CD4-positive, alpha-beta T cell treated with Interferon alpha-2 for 1 hour (primary cell): ENCODE measurements at places on chromosomes 12 and 14.
A peak's percentile ranks its signal among the peaks of the same experiment; 100 is the strongest.

GRCh38 chr12:118727196-118727978, 254.0 kb upstream of the SRRM4 start:
- no peak for DNase-seq

- no peak for DNase-seq
These were observed 45.6 kb upstream of the SGPP1 start for GRCh38 chr14:63773504-63773903.

- no peak for DNase-seq
These were observed 697 bp downstream of the ATP6V0A2 start for GRCh38 chr12:123712780-123713319.

DNA sequence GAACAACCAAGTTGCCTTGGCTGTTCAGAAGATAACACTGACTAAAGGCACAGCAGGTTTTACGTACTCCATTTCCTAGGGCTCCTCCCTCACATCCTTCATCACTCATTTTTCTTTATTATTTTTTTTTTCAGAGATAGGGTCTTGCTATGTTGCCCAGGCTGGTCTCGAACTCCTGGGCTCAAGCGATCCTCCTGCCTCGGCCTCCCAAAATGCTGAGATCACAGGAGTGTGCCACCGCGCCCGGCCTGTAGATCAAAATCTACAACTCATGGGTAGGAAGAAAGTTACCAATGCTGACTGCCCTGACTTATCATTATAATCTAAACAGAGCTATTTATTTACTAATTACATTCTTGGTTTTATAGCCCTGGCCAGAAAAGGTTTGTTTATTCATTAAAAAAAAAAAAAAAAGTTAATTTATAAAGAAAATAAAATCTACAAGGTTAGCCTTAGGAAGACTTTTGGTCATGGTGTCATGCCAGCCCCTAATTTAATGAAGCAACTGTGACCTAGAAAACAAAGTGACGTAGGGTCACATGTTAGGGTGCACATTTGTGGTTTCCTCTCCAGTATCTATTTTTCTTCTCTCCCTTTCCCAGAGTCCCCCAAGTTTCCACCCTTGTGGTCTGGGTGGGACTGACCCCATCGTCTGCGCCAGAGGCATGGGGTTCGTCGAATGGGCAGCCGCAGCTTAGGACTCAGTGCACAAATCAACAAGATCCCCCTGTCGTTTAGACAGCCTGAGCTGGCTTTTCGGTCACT, 19.0 kb upstream of the FOXN3 start:
- peak; percentile 11 for DNase-seq

DNA sequence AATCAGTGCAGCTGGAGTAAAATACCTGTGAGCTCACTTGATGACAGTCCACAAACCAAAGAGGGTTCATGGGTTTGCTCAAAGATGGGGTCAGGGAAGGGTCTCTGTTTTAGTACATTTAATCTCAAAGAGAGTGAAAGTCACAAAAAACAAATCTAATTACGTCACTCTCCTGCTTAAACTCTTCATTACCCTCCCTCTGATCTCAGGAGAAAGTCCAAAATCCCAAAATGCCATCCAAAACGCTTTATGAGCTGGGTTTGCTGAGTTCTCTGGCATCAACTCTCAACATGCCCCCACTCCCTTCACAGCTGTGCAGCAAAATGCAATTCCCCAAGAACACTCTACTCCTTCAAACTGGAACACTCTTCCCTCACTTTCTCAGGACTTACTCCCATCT, 40.4 kb upstream of the LGR5 start:
- DNase-seq: no peak

- DNase-seq: no peak
These were observed 3.9 kb upstream of the GTSF1 start for GRCh38 chr12:54477259-54477658.

GRCh38 chr12:121017966-121018491, 1.7 kb upstream of the C12orf43 start:
- DNase-seq: no peak
